Testis (tissue), 5 donors: ENCODE measurements at places on chromosomes 3 and 15. TPM values are rescaled to one million over a fixed set of nuclear protein-coding genes. Genes with fewer than 3 reads are reported as not detected.

DNA sequence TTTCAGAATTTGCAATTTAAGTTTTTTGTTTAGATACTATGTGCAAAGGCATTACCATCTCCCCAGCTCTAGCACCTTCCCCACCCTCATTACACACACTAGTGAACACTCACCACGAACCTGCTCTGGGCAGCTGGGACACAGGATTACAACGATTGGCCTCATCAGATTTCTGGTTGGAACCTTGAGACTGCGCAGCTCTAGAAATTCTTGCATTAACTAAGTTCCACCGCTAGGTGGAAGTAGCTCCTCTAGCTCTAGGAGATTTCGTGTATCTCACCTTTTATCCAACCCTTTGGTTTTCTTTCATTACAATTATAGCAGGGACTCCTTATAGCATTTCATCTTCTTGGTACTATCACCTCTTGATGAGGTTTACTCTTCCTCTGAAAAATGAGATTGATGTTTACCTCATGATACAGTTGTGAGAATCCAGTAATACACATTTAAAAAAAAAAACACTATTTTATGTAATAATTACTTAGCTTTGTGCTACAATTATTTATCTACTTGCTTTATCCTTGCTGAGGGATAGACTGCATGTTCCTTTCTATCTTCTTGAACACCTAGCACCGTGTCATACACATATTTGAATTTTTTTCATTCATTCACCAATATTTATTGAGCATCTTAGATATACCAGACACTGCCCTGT is 28.7 kb upstream of the PLOD2 start:
- DNase-seq = peak; percentile 17
- no peaks in the 10 kb centered on the region for H3K27me3 ChIP-seq
- no peak overlapping the region for H3K27ac ChIP-seq

GRCh38 chr15:63605036-63605435 is 7.8 kb downstream of the FBXL22 start:
- no peak overlapping the region for H3K27ac ChIP-seq
- H3K36me3 ChIP-seq = no peaks in the 10 kb centered on the region
- H3K27me3 ChIP-seq = no peaks in the 10 kb centered on the region
- no peak overlapping the region for H3K4me3 ChIP-seq

Gene COL6A6
- total RNA-seq = 1.3 TPM

DNA sequence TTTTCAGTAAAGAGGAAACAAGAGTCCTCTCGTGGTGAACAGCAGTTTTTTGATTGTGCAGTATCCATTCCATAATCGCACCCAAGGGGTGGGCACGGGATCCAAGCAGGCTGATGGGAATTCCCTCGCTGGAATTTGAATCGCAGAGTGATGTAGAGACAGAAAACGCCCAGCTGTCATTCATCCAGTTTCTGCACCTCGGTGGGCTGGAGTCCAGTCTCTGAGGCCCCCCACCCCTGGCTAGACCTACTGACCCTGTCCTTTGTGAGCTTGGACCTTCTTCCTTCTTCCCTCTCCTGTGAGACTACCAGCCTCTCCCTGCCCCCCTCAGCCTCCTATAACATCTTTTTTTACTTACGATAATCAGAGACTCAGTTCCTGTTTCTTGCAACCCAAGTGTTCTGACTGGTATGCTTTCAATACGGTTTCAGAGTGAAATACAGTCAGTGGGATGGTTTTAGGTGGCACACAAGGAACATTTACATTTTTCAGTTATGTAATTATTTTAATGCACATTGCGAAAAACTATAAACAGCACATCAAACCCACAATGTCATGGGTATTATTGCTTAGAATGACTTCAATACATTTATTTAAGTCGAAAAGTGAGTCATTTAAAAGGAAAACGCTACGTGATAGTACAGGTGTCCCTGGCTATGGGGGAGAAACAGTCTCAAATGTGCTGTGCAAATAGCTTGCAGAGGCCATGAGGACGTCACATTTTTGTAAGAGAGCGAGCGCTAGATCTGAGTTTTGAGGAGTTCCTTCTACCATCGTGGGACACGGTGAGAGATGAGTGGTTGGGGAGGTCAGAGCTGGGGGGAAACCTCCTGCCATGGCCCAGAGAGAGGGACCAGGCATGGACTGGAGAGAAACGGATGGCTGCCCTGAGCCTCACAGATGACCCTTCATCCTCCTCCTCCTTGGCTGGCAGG is 37.5 kb upstream of the CHST2 start:
- no peaks in the 10 kb centered on the region for H3K4me1 ChIP-seq
- no peak overlapping the region for H3K4me3 ChIP-seq
- no peaks in the 10 kb centered on the region for H3K36me3 ChIP-seq
- DNase-seq = no peak
- no peaks in the 10 kb centered on the region for H3K27me3 ChIP-seq

DNA sequence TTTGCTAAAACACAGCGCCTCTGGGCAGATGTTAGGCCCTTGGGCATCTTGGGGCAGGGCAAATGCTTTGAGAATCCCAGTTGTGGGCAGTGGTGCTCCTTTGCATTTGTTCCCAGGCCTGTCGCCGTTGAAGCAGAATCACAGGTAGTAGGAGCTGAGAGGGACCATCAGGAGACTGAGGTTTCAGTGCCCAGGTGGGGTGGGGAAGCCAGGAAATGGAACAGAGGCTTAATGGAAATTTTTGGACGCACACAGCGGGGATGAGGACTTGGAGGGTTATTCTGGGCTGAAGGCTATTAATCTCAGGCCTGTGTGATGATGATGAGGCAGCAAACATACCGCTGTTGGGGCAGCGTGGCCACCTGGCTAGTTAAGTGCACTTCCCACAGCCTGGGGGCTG is 99.5 kb downstream of the SV2B start:
- H3K4me1 ChIP-seq = no peaks in the 10 kb centered on the region
- H3K27ac ChIP-seq = no peak overlapping the region
- no peaks in the 10 kb centered on the region for H3K27me3 ChIP-seq
- H3K36me3 ChIP-seq = no peaks in the 10 kb centered on the region
- no peak overlapping the region for H3K4me3 ChIP-seq

- H3K27me3 ChIP-seq = no peaks in the 10 kb centered on the region
- peaks cover 29% of the 10 kb centered on the region for H3K4me1 ChIP-seq
- no peaks in the 10 kb centered on the region for H3K36me3 ChIP-seq
- no peak for DNase-seq
- H3K27ac ChIP-seq = no peak overlapping the region
These were observed 250.9 kb downstream of the PLCL2 start for GRCh38 chr3:17135696-17136095.

- H3K27me3 ChIP-seq = no peaks in the 10 kb centered on the region
- no peak overlapping the region for H3K4me3 ChIP-seq
- H3K36me3 ChIP-seq = no peaks in the 10 kb centered on the region
- H3K27ac ChIP-seq = no peak overlapping the region
- H3K4me1 ChIP-seq = peaks cover 3% of the 10 kb centered on the region
- peak; percentile 55 for DNase-seq
These were observed 119.9 kb upstream of the TJP1 start for GRCh38 chr15:29942143-29942542.

DNA sequence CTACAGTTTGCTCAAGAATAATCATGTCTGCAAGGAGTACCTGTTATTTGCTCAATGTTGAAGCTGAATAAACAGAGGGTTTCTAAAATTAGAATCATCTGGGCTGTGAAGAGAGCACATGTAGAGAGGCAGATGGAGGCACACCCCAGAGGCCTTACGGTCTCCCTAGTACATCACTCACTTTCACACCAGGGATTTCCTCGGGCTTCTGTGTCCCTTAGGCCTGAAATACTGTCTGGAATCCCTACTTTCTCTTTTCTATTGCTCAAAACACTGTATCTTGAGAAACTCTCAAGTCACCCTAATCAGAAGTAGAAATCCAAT is 473.7 kb upstream of the ROBO2 start:
- H3K27me3 ChIP-seq = no peaks in the 10 kb centered on the region
- H3K36me3 ChIP-seq = no peaks in the 10 kb centered on the region
- no peak for DNase-seq
- no peaks in the 10 kb centered on the region for H3K4me1 ChIP-seq
- no peak overlapping the region for H3K27ac ChIP-seq

Gene CCDC39
- total RNA-seq = 3.5 TPM

- DNase-seq = no peak
- H3K36me3 ChIP-seq = no peaks in the 10 kb centered on the region
- H3K27ac ChIP-seq = no peak overlapping the region
- H3K4me3 ChIP-seq = no peak overlapping the region
These were observed 30.5 kb downstream of the POLQ start for GRCh38 chr3:121515313-121515712.

DNA sequence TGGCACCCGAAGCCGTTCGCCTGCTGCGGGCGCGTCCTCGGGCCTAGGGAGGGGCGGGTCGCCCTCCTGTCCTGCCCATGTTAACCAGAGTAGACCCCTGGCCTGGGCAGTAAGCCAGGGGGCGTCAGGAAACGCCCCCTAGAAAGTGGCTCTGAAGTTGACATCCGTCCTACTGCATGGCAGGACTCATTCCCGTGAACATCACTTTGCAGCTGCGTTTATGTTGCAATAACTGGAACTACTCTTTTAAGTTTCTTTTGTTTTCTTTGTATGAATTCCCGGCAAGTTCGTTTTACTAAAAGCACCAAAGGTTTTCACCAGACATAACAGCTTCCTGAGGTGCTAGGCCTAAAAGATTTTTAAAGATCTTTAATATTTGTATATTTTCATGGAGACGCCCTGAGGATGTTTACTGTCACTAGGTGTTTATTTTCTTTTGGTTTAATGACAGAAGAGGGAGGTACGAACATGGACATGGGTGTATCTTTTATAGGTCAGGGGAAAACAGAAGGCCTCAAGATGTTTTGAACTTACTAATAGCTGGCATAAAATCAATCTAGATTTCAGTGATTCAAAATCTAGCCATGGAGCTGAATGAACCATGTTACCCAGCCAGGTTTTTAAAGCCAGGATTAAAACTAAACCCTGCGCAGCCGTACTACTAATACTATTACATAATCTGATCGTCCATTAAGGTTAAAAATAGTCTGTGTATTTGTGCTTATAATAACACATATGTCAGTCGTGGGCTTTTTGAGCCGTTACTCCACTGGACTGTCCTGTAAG is 1.0 kb downstream of the C15orf61 start:
- H3K36me3 ChIP-seq = no peaks in the 10 kb centered on the region
- H3K4me1 ChIP-seq = peaks cover 8% of the 10 kb centered on the region
- DNase-seq = no peak
- peak overlapping the region; percentile 83 for H3K4me3 ChIP-seq
- peak overlapping the region; percentile 98 for H3K27ac ChIP-seq

GRCh38 chr3:100184948-100185570 is 70.8 kb upstream of the FILIP1L start:
- H3K27me3 ChIP-seq = no peaks in the 10 kb centered on the region
- H3K27ac ChIP-seq = no peak overlapping the region
- H3K36me3 ChIP-seq = no peaks in the 10 kb centered on the region

GRCh38 chr3:112765531-112765930 is 81.1 kb downstream of the CD200R1L start:
- no peaks in the 10 kb centered on the region for H3K36me3 ChIP-seq
- H3K4me3 ChIP-seq = no peak overlapping the region
- no peaks in the 10 kb centered on the region for H3K27me3 ChIP-seq
- no peak overlapping the region for H3K27ac ChIP-seq

Gene CHRM5
- 0.94 TPM for total RNA-seq

Gene ITGA11
- total RNA-seq = 5.6 TPM

GRCh38 chr15:100885116-100885515 is 5.5 kb downstream of the ALDH1A3 start:
- no peak overlapping the region for H3K27ac ChIP-seq
- no peaks in the 10 kb centered on the region for H3K36me3 ChIP-seq
- H3K4me3 ChIP-seq = no peak overlapping the region

- H3K36me3 ChIP-seq = no peaks in the 10 kb centered on the region
- no peaks in the 10 kb centered on the region for H3K4me1 ChIP-seq
- no peaks in the 10 kb centered on the region for H3K27me3 ChIP-seq
- no peak overlapping the region for H3K27ac ChIP-seq
These were observed 244.4 kb downstream of the EDEM1 start for GRCh38 chr3:5431811-5432378.

- no peaks in the 10 kb centered on the region for H3K27me3 ChIP-seq
- H3K4me3 ChIP-seq = no peak overlapping the region
- no peaks in the 10 kb centered on the region for H3K36me3 ChIP-seq
- DNase-seq = no peak
These were observed 175.7 kb upstream of the MDFIC2 start for GRCh38 chr3:70488131-70488530.

GRCh38 chr3:20336572-20336971 is 150.6 kb upstream of the SGO1 start:
- no peak overlapping the region for H3K4me3 ChIP-seq
- H3K27me3 ChIP-seq = no peaks in the 10 kb centered on the region
- H3K4me1 ChIP-seq = no peaks in the 10 kb centered on the region
- H3K36me3 ChIP-seq = no peaks in the 10 kb centered on the region
- no peak overlapping the region for H3K27ac ChIP-seq
- DNase-seq = no peak

DNA sequence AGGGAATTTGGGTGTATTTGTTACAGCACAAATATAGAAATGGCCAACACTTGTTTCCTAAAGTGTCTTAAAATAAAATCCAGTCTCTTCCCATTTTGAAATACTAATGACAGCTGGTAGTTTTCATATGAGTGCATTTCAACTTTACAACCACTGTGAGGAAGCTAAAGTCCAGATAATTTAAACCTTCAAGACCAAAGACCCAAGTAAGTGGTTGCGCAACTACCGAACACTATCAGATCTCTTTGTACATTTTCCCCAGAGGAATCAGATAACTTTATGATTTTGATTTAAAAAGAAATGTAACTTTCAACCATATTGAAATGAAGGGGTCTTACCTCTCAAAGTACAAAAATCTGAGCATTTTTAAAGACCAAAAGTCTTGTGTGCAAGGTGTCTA is 14.3 kb downstream of the BCL2L10 start:
- H3K36me3 ChIP-seq = no peaks in the 10 kb centered on the region
- no peak overlapping the region for H3K4me3 ChIP-seq
- DNase-seq = no peak
- H3K27ac ChIP-seq = no peak overlapping the region

DNA sequence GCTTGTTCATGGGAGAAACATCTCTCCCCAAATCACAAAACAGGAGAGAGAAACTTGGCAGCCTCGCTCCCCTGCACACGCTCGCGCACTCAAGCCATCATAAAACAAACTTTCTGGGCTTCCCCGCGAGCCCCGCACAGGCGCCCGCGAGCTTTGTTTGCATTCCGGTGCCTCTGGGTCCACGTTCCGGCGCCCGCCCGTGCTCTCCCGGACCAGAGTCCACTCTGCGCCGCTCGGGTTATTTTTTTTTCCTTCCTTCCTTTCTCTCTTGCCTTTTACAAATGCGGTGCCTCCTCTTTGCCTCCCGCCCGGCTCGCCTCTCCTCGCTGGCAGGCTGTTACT is 363 bp downstream of the MAGI1 start:
- no peak for DNase-seq
- peak overlapping the region; percentile 83 for H3K27ac ChIP-seq
- no peaks in the 10 kb centered on the region for H3K27me3 ChIP-seq
- peaks cover 13% of the 10 kb centered on the region for H3K4me1 ChIP-seq
- no peaks in the 10 kb centered on the region for H3K36me3 ChIP-seq

Gene GP9
- 1.4 TPM for total RNA-seq

GRCh38 chr3:54814224-54814623 is 113.6 kb downstream of the LRTM1 start:
- H3K36me3 ChIP-seq = no peaks in the 10 kb centered on the region
- no peak overlapping the region for H3K4me3 ChIP-seq
- DNase-seq = no peak
- H3K27ac ChIP-seq = no peak overlapping the region

GRCh38 chr3:4601892-4602291 is 108.7 kb downstream of the ITPR1 start:
- no peaks in the 10 kb centered on the region for H3K27me3 ChIP-seq
- no peak for DNase-seq
- no peaks in the 10 kb centered on the region for H3K36me3 ChIP-seq
- no peak overlapping the region for H3K4me3 ChIP-seq
